ENCODE measurements at places on chromosomes 12 and 14. TPM values are rescaled to one million over a fixed set of nuclear protein-coding genes. Genes with fewer than 3 reads are reported as not detected.

RAD9B gene
- total RNA-seq: 0.40 TPM

B4GALNT1 gene
- total RNA-seq: 1.7 TPM

KCNH3 gene
- total RNA-seq: 2.1 TPM

EXOC3L4 gene
- not detected for total RNA-seq

WSCD2 gene
- 96.0 TPM for total RNA-seq

C12orf56 gene
- not detected for total RNA-seq

SYCP3 gene
- not detected for total RNA-seq

TMEM63C gene
- 0.40 TPM for total RNA-seq

SMOC1 gene
- 7.3 TPM for total RNA-seq

HOXC6 gene
- not detected for total RNA-seq

DNA sequence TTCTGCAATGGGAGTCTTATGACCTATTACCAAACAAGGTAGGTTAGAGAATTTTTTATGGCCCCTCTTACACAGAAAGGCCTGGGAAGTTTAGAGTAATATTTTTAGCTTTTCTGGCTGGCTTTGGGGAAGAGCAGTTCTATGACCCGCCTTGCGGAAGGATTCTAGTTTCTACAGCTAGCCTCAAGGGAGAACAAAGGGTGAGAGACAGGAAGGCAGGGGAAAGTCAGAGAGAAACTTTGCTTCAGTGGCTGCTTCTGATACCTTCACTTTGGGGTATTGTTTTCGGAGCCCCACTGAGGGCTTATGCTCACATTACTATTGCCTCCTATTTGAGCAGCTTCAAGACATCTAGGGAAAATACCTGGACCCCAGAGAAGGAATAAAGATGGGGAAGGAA, 80.7 kb upstream of the NUDT4 start:
- no peak for DNase-seq
- H3K4me3 ChIP-seq: no peak overlapping the region
- peaks cover 43% of the 10 kb centered on the region for H3K4me1 ChIP-seq

GRCh38 chr12:52631676-52632459, 13.5 kb upstream of the KRT73 start:
- H3K27me3 ChIP-seq: no peaks in the 10 kb centered on the region
- no peak overlapping the region for H3K4me3 ChIP-seq
- H3K36me3 ChIP-seq: no peaks in the 10 kb centered on the region
- DNase-seq: no peak
- no peaks in the 10 kb centered on the region for H3K4me1 ChIP-seq

DNA sequence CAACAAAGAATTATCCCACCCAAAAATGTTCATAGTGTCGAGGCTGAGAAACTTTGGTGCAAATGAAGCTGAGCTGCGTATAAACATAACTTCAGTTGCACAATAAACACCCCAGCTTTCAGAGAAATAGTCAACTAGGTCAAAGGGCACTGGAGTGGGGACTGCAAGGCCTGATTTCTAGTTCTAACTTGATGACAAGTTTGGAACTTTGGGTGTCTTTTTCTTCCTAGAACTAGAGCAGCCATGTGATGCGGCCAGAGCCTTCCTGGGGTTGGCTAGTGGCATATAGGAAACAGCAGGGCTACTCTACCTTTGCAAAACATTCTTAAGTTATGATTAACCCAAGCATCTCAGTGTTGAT, 298.4 kb upstream of the AMIGO2 start:
- no peak overlapping the region for H3K4me3 ChIP-seq
- H3K36me3 ChIP-seq: no peaks in the 10 kb centered on the region
- no peaks in the 10 kb centered on the region for H3K4me1 ChIP-seq
- no peak for DNase-seq

DNA sequence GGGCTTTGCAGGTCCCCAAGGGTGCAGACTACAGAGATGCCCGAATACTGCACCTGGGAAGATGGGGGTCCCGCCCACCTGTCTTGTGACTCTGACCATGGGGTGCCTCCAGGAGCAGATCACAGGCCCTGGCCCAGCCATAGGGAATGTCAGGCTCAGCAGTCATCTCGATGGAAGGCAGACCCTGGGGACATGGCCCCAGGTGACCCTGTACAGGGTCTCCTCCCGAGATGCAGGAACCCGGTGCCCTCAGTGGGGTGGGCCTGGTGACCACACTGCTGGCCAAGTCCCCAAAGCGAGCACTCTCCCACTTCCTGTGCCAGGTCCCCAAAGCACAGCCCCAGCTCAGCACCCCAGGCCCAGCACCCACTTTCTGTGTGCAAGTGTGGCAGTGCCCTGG, 903.7 kb upstream of the USP15 start:
- H3K27me3 ChIP-seq: no peaks in the 10 kb centered on the region
- no peaks in the 10 kb centered on the region for H3K4me1 ChIP-seq
- H3K27ac ChIP-seq: no peak overlapping the region

GRCh38 chr12:53231921-53232645, at the start of gene RARG:
RARG (minus strand) TSS chr12:53232209; CDS start chr12:53227545, 4,664 bp downstream.
- peak within 1 kb of the TSS; percentile 4 for H3K4me3 ChIP-seq
- peaks cover 32% of the 10 kb centered on the region for H3K4me1 ChIP-seq
- no peaks in the 10 kb centered on the region for H3K27me3 ChIP-seq

DNA sequence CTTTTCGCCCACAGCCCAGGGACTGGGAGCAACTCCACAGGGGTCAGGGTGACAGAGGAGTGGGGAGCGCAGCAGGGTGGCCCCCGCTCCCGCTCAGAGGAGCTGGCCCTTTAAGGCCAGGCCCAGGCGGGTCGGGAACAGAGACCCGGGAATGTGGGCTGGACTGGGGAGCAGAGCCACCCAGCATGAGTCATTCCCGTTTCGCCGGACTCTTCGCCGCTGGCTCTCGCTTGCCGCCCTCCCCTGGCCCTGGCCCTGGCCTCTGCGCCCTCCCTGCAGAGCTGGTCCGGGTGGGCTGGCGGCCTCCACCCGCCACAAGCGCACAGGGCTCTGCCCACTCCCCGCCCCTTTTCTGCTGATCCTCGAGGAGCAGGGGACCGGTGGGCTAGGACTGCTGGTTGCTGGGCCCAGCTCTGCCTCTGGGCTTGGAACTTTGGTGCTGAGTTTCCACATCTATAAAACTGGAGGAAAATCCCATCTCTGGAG, 92.8 kb downstream of the NINJ2 start:
- H3K4me3 ChIP-seq: no peak overlapping the region
- H3K36me3 ChIP-seq: no peaks in the 10 kb centered on the region
- DNase-seq: peak; percentile 36
- H3K4me1 ChIP-seq: peaks cover 28% of the 10 kb centered on the region
- peaks cover 3% of the 10 kb centered on the region for H3K27me3 ChIP-seq
- peak overlapping the region; percentile 79 for H3K27ac ChIP-seq

- no peak overlapping the region for H3K27ac ChIP-seq
- H3K4me1 ChIP-seq: no peaks in the 10 kb centered on the region
- no peaks in the 10 kb centered on the region for H3K27me3 ChIP-seq
These were observed 82.3 kb downstream of the PLEKHG3 start for GRCh38 chr14:64786296-64787149.

DNA sequence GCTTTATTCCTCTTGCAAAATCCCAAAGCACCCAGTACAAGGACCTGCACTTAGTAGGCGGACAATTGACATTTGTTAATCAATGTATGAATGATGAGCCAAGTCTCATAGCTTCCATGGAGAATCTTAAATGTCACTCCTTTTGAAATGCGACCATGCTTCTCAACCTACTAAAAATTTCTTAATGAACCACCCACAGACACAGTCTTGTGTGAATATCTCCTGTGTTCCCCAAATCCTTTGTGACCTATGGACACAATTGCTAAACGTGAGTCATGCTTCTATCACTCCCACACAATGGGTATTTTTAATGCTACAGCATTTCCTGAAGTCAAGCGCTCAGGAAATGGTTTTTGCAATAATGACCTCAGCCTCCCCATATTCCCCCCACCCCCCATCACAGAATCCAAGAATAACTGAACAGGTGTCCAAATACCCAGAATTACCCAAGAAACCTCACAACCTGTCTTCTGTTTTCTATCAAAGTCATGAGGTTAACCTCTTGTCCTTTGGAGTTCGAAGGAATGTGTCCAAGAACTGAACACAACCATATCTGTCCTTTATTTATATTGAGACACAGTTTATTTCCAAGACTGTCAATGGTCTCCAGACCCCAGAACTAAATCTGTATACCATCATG, 163.6 kb upstream of the PLEKHG7 start:
- no peak for DNase-seq
- H3K4me1 ChIP-seq: peaks cover 36% of the 10 kb centered on the region
- H3K36me3 ChIP-seq: no peaks in the 10 kb centered on the region
- H3K4me3 ChIP-seq: no peak overlapping the region
- H3K27ac ChIP-seq: no peak overlapping the region

DNA sequence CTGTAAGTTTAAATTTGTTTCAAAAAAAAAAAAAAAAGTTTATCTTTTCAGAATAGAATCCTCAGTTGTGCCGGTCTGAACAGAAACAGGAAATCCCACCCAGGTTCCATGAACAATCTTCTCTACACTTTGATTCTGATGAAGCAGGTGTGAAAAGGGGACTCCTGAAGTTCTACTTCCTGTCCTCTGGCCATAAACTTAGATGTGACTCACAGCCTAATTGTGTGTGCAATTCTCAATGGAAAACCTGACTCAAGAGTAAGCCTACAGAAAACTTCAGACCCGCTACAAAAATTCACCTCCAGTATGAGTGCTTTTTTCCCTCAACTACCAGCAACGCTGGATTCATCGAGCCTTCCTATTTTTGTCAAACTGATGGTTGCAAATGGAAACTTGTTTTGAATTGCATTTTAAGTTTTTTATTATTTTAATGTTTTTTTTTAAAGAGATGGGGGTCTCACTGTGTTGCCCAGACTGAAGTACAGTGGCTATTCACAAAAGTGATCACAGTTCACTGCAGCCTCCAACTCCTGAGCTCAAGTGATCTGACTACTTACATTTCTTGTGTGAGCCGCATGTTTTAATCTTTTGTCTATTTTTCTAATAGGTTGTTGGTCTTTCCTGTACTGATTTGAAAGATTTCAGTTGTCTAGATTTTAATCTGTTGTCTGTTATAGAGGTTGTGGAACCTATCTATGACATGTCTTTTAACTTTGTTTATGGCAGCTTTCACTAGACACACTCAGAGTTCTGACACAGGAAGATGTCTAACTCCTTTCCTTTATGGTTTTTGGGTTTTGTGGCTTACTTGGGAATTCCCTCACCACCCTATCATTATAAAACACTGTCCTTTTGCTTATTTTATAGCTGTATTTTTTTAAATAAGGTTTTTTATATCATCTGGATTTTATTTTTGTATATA, 37.6 kb downstream of the ATG14 start:
- no peak overlapping the region for H3K4me3 ChIP-seq
- no peak overlapping the region for H3K27ac ChIP-seq
- peaks cover 16% of the 10 kb centered on the region for H3K36me3 ChIP-seq
- H3K4me1 ChIP-seq: no peaks in the 10 kb centered on the region
- H3K27me3 ChIP-seq: no peaks in the 10 kb centered on the region
- DNase-seq: no peak

DNA sequence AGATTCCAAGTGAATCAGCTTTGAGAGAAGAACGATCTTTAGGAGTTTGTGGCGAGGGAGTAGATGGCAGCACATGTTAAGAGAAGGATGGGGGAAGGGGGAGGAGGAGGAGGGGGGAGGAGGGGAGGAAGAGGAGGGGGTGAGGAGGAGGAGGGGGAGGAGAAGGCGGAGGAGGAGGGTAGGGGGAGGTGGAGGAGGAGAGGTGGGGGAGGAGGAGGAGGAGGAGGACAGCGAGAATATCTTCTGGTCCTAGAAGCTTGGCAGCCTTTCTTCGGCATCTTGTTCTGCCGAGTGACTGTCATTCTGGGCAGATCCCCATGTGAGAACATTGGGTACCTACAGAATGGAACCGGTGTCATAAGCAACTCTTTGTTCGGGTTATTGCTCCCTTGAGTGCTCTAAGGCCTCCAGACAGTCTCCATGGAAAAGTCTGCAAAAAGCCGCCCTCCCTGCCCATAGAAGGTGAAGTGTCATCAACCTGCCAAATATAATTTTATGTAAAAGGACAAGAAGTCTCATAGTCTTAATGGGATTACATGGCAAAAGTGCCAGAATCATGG, 6.9 kb downstream of the RFC5 start:
- peak; percentile 75 for DNase-seq
- no peaks in the 10 kb centered on the region for H3K27me3 ChIP-seq
- H3K4me1 ChIP-seq: peaks cover 49% of the 10 kb centered on the region

DNA sequence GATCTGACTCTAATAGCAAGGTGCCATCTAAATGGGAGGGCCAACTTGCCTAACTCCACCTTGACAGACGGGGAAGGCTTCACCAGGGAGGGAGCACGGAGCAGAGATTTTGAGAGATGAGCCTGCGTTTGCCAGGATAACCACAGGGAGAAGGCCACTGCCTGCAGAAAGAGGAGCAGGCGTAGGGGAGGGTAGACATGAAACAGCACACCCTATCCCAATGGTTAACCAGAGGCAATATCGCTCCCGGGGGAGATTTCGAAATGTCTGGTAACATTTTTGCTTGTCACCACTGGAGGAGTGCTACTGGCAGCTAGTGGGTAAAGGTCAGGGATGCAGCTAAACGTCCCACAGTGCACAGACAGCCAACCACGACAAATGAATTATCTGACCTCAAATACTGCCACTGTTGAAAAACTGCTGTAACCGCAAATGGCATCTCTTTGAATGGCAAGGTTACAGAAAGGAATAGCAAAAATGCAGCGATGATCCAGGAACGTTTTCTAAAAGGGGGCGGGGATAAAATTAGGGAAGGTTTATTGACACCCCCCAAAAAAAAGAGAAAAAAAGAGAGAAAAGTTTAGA, 126.0 kb upstream of the ATF7IP start:
- no peak overlapping the region for H3K27ac ChIP-seq
- no peaks in the 10 kb centered on the region for H3K27me3 ChIP-seq
- H3K4me1 ChIP-seq: no peaks in the 10 kb centered on the region
- no peaks in the 10 kb centered on the region for H3K36me3 ChIP-seq
- no peak for DNase-seq

DNA sequence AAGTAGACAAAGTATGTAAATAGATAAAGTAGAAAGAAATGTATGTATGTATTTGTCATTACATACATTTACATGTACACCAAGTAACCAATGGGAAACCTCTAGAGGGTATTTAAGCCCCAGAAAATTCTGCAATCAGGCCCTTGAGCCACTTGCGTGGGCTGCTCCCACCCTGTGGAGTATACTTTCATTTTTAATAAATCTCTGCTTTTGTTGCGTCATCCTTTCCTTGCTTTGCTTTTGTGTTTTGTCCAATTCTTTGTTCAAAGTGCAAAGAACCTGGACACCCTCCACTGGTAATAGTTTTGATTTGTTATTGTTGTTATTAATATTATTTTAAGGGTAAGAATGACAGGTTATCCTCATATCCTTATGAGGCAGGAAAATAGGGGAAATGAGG, 21.8 kb downstream of the CAPS2 start:
- no peaks in the 10 kb centered on the region for H3K36me3 ChIP-seq
- no peaks in the 10 kb centered on the region for H3K27me3 ChIP-seq
- H3K4me1 ChIP-seq: no peaks in the 10 kb centered on the region
- no peak overlapping the region for H3K4me3 ChIP-seq
- no peak for DNase-seq

GRCh38 chr12:129372876-129373275, 519.6 kb downstream of the GLT1D1 start:
- no peak overlapping the region for H3K4me3 ChIP-seq
- no peaks in the 10 kb centered on the region for H3K36me3 ChIP-seq
- no peak for DNase-seq
- no peaks in the 10 kb centered on the region for H3K4me1 ChIP-seq

GRCh38 chr12:59886131-59886733, 290.4 kb downstream of the SLC16A7 start:
- no peak overlapping the region for H3K4me3 ChIP-seq
- no peak overlapping the region for H3K27ac ChIP-seq
- no peaks in the 10 kb centered on the region for H3K27me3 ChIP-seq
- DNase-seq: no peak
